Prostate gland (tissue), 2 donors: ENCODE measurements at places on chromosomes 11 and 22. TPM values are rescaled to one million over a fixed set of nuclear protein-coding genes. Genes with fewer than 3 reads are reported as not detected.

Gene OR52A1
- total RNA-seq, result not detected

Gene APOL5
- total RNA-seq, result not detected

Gene PAAF1
- total RNA-seq, result 15.6 TPM

Gene RASGRP2
- total RNA-seq, result 28.7 TPM

Gene APLNR
- not detected for total RNA-seq

Gene TRIM48
- total RNA-seq, result not detected

Gene GAL3ST1
- 9.7 TPM for total RNA-seq

- H3K4me3 ChIP-seq, result no peak overlapping the region
- H3K36me3 ChIP-seq, result no peaks in the 10 kb centered on the region
- DNase-seq, result no peak
- peak overlapping the region; percentile 50 for H3K27ac ChIP-seq
- peaks cover 23% of the 10 kb centered on the region for H3K4me1 ChIP-seq
These were observed 5.1 kb downstream of the LRRC51 start for GRCh38 chr11:72085621-72086351.

DNA sequence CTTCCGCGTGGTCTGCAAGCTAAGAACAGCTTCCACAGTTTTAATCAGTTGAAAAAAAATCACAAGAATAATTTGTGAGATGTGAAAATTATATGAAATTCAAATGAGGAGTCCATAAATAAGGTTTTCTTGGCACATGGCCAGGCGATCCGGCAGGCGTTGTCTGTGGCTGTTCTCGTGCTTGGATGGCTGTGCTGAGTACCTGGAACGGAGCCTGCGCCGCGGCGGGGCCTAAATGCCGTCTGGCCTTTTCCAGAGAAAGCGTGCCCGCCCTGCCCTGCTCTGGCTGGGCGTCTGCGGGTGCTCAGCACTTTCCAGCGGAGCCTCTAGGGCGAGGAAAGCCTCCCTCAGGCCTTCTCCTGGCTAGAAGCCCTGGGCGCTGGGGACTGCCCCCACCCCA, 41.8 kb downstream of the OSBPL5 start:
- no peaks in the 10 kb centered on the region for H3K36me3 ChIP-seq
- H3K4me1 ChIP-seq, result peaks cover 19% of the 10 kb centered on the region
- H3K27ac ChIP-seq, result peak overlapping the region; percentile 68
- no peak overlapping the region for H3K4me3 ChIP-seq
- no peaks in the 10 kb centered on the region for H3K27me3 ChIP-seq

GRCh38 chr22:46171940-46172339, 21.6 kb downstream of the PPARA start:
- H3K27ac ChIP-seq, result no peak overlapping the region
- DNase-seq, result no peak
- H3K36me3 ChIP-seq, result no peaks in the 10 kb centered on the region
- no peak overlapping the region for H3K4me3 ChIP-seq
- no peaks in the 10 kb centered on the region for H3K27me3 ChIP-seq

- H3K4me3 ChIP-seq, result no peak overlapping the region
- H3K4me1 ChIP-seq, result no peaks in the 10 kb centered on the region
- no peaks in the 10 kb centered on the region for H3K36me3 ChIP-seq
- DNase-seq, result peak; percentile 60
- H3K27ac ChIP-seq, result no peak overlapping the region
These were observed 26.9 kb upstream of the CD82 start for GRCh38 chr11:44538375-44539054.

DNA sequence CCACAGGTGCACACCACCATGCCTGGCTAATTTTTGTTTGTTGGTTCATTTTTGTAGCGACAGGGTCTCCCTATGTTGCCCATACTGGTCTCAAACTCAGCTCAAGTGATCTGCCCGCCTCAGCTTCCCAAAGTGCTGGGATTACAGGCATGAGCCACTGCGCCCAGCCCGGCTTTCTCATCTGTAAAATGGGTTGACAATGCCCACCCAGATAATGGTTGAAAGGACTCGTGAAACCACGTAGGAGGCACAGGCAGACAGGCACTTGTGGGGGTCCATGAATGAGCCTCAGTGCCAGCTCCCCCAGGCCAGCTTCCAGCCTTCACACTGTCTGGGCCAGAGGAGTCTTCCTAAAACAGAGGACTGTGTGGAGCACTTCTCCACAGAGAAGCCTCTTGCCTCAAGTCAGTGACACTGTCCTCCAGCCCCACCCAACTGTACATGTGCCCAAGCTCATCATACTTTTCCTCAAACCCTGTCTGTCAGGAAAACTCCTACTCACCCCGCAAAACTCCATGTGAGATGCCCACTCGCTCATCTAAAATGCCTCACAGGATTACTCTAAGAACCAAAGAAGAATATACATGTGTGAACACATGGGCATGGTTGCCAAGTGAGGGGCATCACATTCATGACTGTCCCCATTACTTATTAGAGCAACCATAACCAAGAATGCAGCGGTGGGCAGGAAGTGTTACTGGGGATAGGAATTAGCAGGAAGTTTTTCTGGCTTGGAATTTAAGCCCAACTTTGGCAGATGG, 32.1 kb upstream of the WNT7B start:
- H3K4me3 ChIP-seq, result no peak overlapping the region
- H3K4me1 ChIP-seq, result peaks cover 11% of the 10 kb centered on the region
- H3K27me3 ChIP-seq, result no peaks in the 10 kb centered on the region

DNA sequence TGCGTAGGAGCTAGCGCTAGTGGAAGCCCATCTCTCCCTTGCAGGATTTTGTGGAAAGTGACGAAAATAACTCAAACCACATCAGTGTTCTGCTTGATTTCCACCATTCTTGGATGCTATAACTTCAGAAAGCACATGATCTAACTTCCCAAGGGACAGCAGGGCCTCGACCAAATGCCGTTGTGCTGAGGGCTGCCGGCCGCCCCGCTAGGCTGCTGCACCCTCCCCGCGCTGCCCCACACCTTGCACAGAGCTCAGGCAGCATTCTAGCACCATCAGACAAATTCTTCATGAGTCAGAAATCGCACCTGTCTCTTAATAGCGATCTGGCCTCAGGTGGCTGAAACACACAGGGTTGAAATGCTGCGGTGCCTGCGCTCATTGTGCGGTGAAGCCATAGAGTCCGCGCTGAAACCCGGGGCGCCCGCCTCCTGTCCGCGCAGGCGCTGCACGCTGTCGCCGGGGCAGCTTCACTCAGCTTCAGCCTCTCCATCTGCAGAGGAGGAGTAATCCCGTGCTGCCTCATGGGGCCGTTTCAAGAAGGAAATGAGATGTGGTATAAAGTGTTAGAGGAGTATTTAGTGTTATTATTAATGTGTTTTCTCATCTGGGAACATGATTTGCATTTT, 59.2 kb upstream of the B3GAT1 start:
- no peak overlapping the region for H3K27ac ChIP-seq
- no peak overlapping the region for H3K4me3 ChIP-seq
- no peaks in the 10 kb centered on the region for H3K4me1 ChIP-seq
- H3K27me3 ChIP-seq, result no peaks in the 10 kb centered on the region

DNA sequence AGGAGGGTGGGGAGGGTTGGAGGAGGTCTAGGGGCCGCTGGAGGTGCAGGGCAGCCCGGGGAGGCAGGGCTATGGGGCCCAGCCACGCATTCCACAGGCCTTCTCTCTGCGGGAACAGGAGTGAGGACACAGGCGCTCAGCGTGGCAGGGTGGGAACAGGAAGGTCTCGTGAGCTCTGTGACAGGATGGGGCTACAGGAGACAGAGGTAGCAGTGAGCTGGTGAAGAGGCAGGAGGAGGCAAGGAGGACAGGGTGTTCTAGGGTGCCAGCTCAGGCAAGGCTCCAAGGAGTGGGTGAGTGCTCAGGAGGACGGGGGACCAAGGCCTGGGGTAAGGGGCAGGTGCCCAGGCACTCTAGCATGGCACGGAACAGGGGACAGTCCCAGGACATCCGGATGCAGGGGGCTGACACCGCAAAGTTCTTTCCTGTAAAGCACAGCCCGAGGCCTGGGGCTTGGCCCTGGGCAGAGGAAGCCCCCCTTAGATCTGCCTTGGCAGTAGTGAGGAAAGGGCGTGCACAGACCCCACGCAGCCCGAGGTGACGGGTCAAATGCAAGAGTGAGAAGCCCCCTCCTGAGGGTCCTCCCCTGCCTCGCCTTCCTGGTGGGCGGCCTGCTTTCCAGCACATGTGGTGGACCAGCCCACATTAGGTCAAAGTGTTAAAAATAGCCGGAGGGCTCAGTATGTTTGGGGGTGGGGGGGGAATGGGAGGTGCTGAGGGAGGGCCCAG, 4.7 kb upstream of the NEAT1 start:
- H3K27ac ChIP-seq, result peak overlapping the region; percentile 100
- peaks cover 27% of the 10 kb centered on the region for H3K4me1 ChIP-seq
- peak overlapping the region; percentile 1 for H3K4me3 ChIP-seq
- peak; percentile 59 for DNase-seq
- H3K36me3 ChIP-seq, result no peaks in the 10 kb centered on the region

- peak overlapping the region; percentile 72 for H3K4me3 ChIP-seq
- peak overlapping the region; percentile 96 for H3K27ac ChIP-seq
- DNase-seq, result no peak
- H3K4me1 ChIP-seq, result peaks cover 12% of the 10 kb centered on the region
- no peaks in the 10 kb centered on the region for H3K36me3 ChIP-seq
These were observed 906 bp downstream of the CCDC90B start for GRCh38 chr11:83285151-83285770.

- H3K4me3 ChIP-seq, result no peak overlapping the region
- no peaks in the 10 kb centered on the region for H3K4me1 ChIP-seq
- H3K27ac ChIP-seq, result no peak overlapping the region
- DNase-seq, result no peak
These were observed 16.5 kb downstream of the PPP2R1B start for GRCh38 chr11:111749646-111750045.

DNA sequence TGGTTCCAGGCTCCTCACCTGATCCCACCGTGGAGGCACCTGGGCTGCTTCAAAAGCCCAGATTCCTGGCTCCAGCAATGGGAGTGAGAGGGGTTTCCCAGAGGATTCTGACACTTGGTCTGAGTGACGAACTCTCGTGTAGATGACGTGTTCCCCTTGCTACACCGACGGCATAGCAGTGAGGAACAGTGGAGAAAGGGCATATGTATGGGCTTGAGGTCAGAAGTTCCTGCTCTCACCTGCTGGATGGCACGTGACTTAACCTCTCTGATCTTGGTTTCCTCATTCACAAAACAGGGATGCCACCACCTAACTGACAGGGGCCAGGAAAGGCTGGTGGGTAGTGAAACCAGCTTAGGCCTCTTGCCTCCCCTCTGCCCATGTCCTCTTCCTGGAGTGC, 30.0 kb upstream of the ARFGAP3 start:
- no peak for DNase-seq
- H3K4me3 ChIP-seq, result no peak overlapping the region
- H3K27me3 ChIP-seq, result no peaks in the 10 kb centered on the region
- H3K36me3 ChIP-seq, result peaks cover 5% of the 10 kb centered on the region
- no peak overlapping the region for H3K27ac ChIP-seq
- no peaks in the 10 kb centered on the region for H3K4me1 ChIP-seq

- H3K27ac ChIP-seq, result no peak overlapping the region
- no peaks in the 10 kb centered on the region for H3K4me1 ChIP-seq
These were observed 10.9 kb downstream of the GAS2 start for GRCh38 chr11:22677153-22677903.

DNA sequence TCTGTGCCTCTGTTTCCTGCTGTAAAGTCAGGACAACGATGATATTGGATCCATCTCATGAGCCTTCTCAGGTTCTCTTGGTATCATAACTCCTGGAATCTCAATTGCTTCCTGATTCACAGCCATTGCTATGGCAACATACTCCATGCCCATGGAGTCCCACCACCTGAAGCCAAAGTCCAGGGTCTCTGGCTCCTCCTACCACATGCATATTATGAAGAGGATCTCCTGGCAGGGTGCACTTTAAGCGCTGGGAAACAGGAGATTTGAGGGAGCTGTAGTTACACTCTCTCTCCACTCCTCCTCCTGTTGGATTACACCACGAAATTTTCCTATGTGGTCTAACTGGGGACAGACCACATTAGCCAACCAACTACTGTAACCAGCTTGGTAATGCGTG, 130.9 kb upstream of the SEZ6L start:
- H3K36me3 ChIP-seq, result no peaks in the 10 kb centered on the region
- no peaks in the 10 kb centered on the region for H3K4me1 ChIP-seq
- H3K4me3 ChIP-seq, result no peak overlapping the region
- H3K27me3 ChIP-seq, result no peaks in the 10 kb centered on the region
- no peak overlapping the region for H3K27ac ChIP-seq

- DNase-seq, result no peak
- H3K27ac ChIP-seq, result no peak overlapping the region
- no peaks in the 10 kb centered on the region for H3K27me3 ChIP-seq
- H3K4me3 ChIP-seq, result no peak overlapping the region
- no peaks in the 10 kb centered on the region for H3K4me1 ChIP-seq
These were observed 309.5 kb downstream of the CADM1 start for GRCh38 chr11:115194802-115195110.

DNA sequence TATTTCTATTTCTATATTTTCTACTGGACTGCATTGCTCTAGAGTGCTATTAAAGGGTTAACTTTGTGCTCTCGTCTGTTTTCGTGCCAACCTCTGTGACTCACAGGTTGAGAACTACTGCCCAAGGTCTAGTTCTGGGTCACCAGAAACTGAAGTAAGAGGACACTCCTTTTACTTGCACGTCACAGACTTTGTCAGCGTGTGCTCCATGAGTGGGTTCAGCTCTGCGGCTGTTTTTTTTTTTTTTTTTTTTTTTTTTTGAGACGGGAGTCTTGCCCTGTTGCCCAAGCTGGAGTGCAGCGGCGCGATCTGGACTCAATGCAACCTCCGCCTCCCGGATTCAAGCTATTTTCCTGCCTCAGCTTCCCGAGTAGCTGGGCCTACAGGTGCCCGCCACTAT, 49.8 kb downstream of the CLMP start:
- H3K4me3 ChIP-seq, result no peak overlapping the region
- no peaks in the 10 kb centered on the region for H3K36me3 ChIP-seq
- H3K4me1 ChIP-seq, result no peaks in the 10 kb centered on the region
- no peak overlapping the region for H3K27ac ChIP-seq

- H3K27ac ChIP-seq, result no peak overlapping the region
- H3K36me3 ChIP-seq, result no peaks in the 10 kb centered on the region
- H3K4me1 ChIP-seq, result peaks cover 4% of the 10 kb centered on the region
- H3K27me3 ChIP-seq, result no peaks in the 10 kb centered on the region
- H3K4me3 ChIP-seq, result peak overlapping the region; percentile 38
These were observed 13.3 kb upstream of the CYP2R1 start for GRCh38 chr11:14905104-14906033.

DNA sequence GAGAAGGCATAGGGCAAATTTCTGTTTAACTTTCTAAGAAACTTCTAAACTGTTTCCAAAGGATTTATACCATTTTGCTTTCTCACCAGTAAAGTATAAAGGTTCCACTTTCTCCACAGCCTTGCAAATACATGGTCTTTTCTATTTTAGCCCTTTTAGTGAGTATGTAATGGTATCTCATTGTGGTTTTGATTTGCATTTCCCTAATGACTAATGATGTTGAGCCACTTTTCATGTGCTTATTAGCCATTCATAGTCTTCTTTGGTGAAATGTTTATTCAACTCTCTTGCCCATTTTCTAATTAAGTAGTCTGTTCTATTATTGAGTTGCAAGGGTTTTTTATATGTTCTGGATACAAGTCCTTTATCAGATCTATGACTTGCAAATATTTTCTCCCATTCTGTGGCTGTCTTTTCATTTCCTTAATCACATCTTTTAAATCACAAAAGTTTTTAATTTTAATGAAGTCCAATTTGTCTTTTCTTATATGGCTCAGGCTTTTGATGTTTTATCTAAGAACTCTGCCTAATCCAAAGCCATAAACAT, 83.8 kb upstream of the KCNQ1OT1 start:
- no peak overlapping the region for H3K27ac ChIP-seq
- peaks cover 11% of the 10 kb centered on the region for H3K4me1 ChIP-seq
- no peaks in the 10 kb centered on the region for H3K27me3 ChIP-seq
- H3K4me3 ChIP-seq, result no peak overlapping the region
- H3K36me3 ChIP-seq, result no peaks in the 10 kb centered on the region

GRCh38 chr11:4662876-4663275, 19.1 kb downstream of the OR51E1 start:
- H3K4me1 ChIP-seq, result no peaks in the 10 kb centered on the region
- H3K27me3 ChIP-seq, result no peaks in the 10 kb centered on the region
- H3K4me3 ChIP-seq, result no peak overlapping the region
- no peaks in the 10 kb centered on the region for H3K36me3 ChIP-seq
- H3K27ac ChIP-seq, result no peak overlapping the region
